ENCODE measurements at places on chromosomes 13 and 19. TPM values are rescaled to one million over a fixed set of nuclear protein-coding genes. Genes with fewer than 3 reads are reported as not detected.
A peak's percentile ranks its signal among the peaks of the same experiment; 100 is the strongest.

Gene KANK3
- total RNA-seq = 25.1 TPM

Gene HCST
- total RNA-seq = 10.5 TPM

DNA sequence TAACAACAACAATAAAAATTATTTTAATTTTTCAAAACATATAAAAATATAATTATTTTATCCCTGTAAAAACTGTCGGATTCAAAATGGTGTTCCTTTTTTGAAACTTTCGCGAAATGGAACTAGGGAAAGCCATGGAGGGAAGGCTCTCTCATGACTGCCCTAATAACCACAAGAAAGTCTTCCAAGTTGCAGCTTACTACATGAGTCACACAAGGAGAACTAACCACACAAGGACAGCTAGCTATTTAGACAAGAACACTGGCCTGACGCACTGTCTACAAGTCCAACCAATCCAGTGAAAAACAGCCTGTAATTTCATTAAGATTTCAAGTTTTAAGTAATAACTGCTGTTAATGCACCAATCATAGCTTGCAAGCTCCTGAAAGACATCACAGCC lies 319.2 kb upstream of the PCDH9 start:
- no peaks in the 10 kb centered on the region for H3K4me1 ChIP-seq
- no peaks in the 10 kb centered on the region for H3K36me3 ChIP-seq
- H3K4me3 ChIP-seq = no peak overlapping the region
- no peak overlapping the region for H3K27ac ChIP-seq
- no peak for DNase-seq
- no peaks in the 10 kb centered on the region for H3K27me3 ChIP-seq

DNA sequence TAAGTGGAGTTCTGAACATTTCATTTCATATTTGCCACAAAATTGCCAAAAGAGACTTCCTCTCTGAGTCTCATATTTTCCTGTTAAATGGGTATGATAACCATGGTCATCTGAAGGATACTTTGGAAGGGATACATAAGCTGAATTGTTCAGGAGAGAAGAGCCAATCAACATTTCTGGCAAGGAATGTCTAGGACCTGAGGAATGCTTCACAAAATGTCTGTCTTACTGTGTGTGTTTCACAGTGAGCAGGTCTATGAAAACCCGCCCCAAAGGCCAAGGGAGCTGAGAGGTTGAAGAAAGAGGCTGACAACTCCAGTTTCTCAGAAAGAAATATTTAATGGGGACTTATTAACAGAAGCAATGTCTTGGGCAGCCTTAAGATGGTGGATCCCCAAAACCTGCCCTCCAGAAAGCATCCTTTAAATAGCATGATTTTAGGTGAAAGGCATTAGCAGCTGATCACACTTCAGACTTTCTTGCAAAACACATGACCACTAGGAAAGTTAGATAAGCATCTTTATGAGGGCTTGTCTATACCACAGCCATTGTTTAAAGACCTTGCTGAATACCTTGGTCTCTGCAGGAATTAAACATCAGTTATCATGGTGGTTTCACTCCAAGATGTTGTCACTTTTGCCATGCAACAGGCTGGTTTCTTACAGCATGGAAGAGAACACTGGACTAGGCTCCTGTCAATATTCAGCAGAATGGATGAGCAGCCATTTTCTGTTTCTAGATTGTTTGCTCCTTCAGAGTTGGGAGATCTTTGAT lies 78.9 kb downstream of the TNFSF11 start:
- H3K4me1 ChIP-seq = no peaks in the 10 kb centered on the region
- no peaks in the 10 kb centered on the region for H3K36me3 ChIP-seq
- H3K27me3 ChIP-seq = peaks cover 4% of the 10 kb centered on the region
- H3K4me3 ChIP-seq = no peak overlapping the region

- H3K27ac ChIP-seq = no peak overlapping the region
- no peaks in the 10 kb centered on the region for H3K27me3 ChIP-seq
- no peaks in the 10 kb centered on the region for H3K36me3 ChIP-seq
- DNase-seq = no peak
- H3K4me3 ChIP-seq = no peak overlapping the region
Observed at GRCh38 chr13:20716951-20717350, 13.5 kb downstream of the IL17D start.

DNA sequence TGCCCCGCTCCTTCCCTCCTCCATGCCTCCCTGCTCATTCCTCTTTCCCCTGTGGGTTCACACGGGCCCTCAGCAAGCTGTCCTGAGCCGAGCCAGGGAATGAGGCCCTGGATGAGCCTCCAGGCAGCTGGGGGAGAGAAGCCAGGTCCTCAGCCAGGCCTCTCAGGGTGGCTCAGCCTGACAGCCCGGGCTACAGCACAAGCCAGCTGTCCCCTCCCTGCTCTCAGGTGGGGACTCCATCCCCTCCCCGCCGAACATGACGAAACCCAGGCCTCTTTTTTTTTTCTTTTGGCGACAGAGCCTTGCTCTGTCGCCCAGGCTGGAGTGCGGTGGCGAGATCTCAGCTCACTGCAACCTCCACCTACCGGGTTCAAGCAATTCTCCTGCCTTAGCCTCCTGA lies 40.0 kb upstream of the MATK start:
- H3K27ac ChIP-seq = no peak overlapping the region
- H3K4me3 ChIP-seq = no peak overlapping the region
- peaks cover 37% of the 10 kb centered on the region for H3K27me3 ChIP-seq
- no peak for DNase-seq
- H3K4me1 ChIP-seq = no peaks in the 10 kb centered on the region
- no peaks in the 10 kb centered on the region for H3K36me3 ChIP-seq

DNA sequence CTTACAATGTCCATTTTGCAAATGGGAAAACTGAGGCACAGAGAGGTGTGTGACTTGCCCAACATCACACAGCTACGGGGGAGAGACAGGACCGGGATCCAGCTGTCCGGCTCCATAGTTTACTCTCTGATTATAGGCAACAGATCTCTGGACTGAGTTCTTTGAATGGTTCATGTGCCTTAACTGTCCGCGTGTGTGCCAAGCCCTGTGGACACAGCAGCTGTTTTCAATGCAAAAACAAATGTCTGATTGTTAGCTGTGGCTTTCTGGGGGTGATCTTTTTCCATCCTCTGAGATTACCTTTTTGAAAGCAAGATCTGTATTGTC lies 94.1 kb downstream of the KL start:
- H3K4me3 ChIP-seq = no peak overlapping the region
- H3K27me3 ChIP-seq = no peaks in the 10 kb centered on the region
- H3K4me1 ChIP-seq = peaks cover 76% of the 10 kb centered on the region
- H3K36me3 ChIP-seq = peaks cover 6% of the 10 kb centered on the region
- peak overlapping the region; percentile 81 for H3K27ac ChIP-seq
- DNase-seq = no peak

Gene CRB3
- not detected for total RNA-seq

- H3K4me1 ChIP-seq = no peaks in the 10 kb centered on the region
- H3K27me3 ChIP-seq = no peaks in the 10 kb centered on the region
- DNase-seq = no peak
- no peak overlapping the region for H3K27ac ChIP-seq
Observed at GRCh38 chr13:47455626-47456025, 545.4 kb downstream of the SUCLA2 start.

DNA sequence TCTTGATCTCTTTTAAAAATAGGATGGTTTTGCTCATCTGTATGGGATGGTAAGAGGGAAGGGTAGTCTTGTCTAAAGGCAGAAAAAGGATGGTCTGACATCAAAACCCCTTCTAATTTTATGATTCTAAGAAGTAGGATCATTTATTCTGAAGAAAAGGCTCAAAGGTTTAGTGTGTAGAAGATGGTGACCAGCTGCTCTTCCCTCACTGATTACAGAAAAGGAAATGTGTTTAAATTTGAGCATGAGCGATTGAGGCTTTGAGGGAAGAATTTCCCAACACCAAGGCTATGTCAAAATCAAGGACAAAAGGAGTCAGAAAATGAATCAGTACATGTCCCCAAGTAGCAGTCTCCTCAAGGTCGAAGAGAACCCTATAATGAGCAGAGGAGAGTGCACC lies 909.8 kb downstream of the EFNB2 start:
- no peak for DNase-seq
- H3K4me1 ChIP-seq = no peaks in the 10 kb centered on the region
- H3K4me3 ChIP-seq = no peak overlapping the region
- no peaks in the 10 kb centered on the region for H3K36me3 ChIP-seq
- H3K27ac ChIP-seq = no peak overlapping the region
- no peaks in the 10 kb centered on the region for H3K27me3 ChIP-seq

- H3K36me3 ChIP-seq = peaks cover 9% of the 10 kb centered on the region
- H3K4me3 ChIP-seq = peak overlapping the region; percentile 24
- no peak for DNase-seq
Observed at GRCh38 chr19:13023656-13024055, 28.4 kb downstream of the NFIX start.

DNA sequence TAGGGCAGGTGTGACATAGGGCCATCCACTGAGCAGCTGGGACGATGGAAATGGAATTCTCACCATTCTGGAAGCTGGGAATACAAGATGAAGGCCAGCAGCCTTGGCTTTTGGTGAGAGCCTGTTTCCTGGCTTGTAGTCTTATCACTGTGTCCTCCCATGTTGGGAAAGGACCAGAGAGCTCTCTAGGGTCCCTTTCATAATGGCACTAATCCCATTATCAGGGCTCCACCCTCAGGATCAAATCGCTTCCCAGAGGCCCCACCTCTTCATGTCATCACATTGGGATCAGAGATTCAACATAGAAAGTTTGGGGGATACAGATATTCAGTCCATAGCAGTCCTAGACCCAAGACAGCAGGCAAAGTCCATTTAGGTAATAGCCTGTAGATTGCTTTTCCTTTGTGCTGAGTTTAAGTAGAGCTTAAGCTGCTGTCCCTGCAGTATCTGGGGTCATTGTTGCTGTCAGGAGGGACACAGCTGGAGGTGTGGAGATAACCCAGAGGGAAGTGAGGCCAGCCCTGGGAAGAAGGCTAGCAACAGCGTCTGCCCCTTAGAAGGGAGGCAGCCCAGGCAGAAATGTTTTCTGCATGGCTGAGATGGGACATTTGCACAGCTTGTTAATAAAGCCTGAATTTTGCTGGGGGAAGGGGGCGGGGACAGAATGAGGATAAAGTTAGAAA lies 136.5 kb upstream of the GPR12 start:
- no peaks in the 10 kb centered on the region for H3K36me3 ChIP-seq
- no peak overlapping the region for H3K27ac ChIP-seq
- DNase-seq = no peak
- no peaks in the 10 kb centered on the region for H3K27me3 ChIP-seq
- H3K4me3 ChIP-seq = no peak overlapping the region

Gene PNMA8B
- 3.9 TPM for total RNA-seq

GRCh38 chr19:14408491-14409145 lies 10.5 kb downstream of the DDX39A start:
- H3K4me1 ChIP-seq = peaks cover 35% of the 10 kb centered on the region
- no peak overlapping the region for H3K27ac ChIP-seq
- peaks cover 92% of the 10 kb centered on the region for H3K36me3 ChIP-seq
- no peaks in the 10 kb centered on the region for H3K27me3 ChIP-seq
- DNase-seq = no peak
- H3K4me3 ChIP-seq = no peak overlapping the region

- H3K4me3 ChIP-seq = no peak overlapping the region
- peaks cover 10% of the 10 kb centered on the region for H3K36me3 ChIP-seq
- H3K4me1 ChIP-seq = no peaks in the 10 kb centered on the region
- no peak for DNase-seq
Observed at GRCh38 chr13:99258946-99259345, 767 bp upstream of the GPR18 start.

DNA sequence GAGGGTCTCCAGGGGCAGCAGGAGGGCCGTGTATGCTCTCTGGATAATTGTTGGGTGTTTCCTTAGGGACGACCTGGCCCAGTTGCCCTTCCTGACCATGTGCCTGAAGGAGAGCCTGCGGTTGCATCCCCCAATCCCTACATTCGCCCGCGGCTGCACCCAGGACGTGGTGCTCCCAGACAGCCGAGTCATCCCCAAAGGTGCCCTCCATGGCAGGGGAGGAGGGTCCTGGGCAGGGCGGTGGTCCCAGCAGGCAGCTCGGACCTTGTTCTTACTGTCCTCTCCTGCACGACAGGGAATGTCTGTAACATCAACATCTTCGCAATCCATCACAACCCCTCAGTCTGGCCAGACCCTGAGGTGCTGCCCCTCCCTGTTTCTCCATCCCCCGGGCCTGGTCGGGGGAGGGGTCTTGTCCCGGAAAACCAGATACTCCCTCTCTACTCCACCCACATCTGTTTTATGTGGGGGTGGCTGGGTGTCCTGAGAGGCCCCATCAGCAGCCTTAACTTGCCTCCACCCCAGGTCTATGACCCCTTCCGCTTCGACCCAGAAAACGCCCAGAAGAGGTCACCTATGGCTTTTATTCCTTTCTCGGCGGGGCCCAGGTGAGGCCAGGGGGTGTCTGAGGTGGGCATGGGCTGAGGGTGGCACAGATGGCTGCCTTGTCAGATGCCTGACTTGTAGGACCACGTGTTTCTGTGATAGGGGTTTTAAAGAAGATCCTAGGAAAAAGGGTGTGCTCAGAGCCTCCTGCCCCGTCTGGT lies 12.3 kb upstream of the CYP4F3 start:
- peaks cover 22% of the 10 kb centered on the region for H3K27me3 ChIP-seq
- no peak overlapping the region for H3K4me3 ChIP-seq
- no peaks in the 10 kb centered on the region for H3K36me3 ChIP-seq
- no peaks in the 10 kb centered on the region for H3K4me1 ChIP-seq

Gene PTOV1
- 106 TPM for total RNA-seq
